ENCODE measurements at places on chromosomes 1 and 21.

DNA sequence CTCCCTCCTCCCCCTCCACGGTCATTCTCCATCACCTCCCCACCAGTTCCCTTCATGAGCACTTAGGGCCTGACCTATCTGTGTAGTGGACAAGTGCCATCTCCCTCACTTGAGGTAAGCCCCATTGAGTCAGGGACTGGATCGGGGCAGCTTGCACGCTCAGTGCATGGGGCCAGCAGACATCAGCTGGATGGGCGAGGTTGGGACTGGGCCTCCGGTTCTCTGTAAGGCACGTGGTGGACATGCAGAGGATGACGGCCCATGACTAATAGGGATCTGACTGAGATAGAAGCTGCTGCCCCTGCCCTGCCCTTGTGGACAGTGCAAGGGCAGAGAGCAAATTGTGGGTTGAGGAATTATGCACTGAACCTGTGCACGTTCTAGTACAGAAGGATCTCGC is 120.4 kb upstream of the C1orf174 start:
- DNase-seq: no peak

DNA sequence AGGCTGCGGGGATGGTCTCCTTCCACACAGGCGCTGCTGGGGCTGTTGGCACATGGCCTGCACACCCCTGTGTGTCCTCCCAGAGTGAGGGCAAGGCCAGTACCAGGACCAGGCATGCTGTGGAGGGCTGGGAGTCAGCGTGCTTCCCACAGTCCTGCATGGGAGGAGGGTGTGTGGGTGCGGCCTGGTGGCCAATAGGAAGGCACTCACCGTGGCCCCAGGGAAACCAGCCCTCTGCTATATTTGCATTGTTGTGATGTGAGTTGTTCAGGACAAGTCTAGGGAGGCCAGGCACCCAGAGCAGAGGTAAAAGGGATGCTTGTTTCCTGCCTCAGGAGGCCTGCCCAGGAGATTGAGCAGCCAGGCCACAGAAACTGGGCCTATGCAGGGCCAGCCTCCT is 59.5 kb downstream of the S100B start:
- peak; percentile 33 for DNase-seq

DNA sequence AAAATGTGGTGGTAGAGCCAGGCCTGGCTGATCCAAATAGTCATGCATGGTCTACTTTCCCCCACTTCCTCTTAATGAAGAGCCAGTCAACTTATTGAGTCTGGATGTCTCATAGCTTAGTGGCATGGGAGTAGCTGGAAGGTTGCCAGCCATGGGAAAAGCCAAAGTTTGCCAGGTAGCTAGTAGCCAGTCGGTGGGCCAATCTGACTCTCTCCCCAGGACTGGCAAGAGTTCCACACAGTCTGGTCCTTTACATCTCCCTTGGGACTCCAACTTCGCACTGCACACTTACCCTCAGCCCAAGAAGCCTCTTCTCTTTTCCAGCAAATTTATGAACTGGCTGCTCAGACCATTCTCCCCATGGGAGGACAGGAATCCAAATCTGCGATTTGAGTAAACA is 8.3 kb downstream of the WARS2 start:
- DNase-seq: peak; percentile 8

DNA sequence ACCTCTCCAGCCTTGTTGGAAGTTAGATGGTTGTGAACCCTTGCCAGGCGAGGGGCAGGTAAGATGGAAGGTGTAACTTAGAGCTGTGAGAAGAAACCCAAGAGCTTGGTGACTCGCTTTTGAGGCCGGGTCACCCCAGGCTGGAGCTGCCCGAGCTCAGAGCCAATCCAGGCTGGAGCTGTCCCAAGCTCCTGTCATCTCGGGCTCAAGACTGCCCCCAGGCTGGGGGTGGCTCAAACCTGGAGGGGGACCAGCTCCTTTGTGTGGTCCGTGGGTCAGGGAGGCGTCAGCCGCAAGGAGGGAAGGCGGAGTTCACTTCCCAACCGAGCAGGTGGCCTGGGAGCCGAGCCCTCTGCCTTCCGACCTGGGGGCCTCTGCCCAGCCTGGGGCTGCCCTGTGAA is 2.0 kb downstream of the HUNK start:
- DNase-seq: no peak

GRCh38 chr1:233019778-233020325 is 69.4 kb downstream of the NTPCR start:
- no peak for DNase-seq

- DNase-seq: no peak
Observed at GRCh38 chr21:44306936-44307704, 7.3 kb downstream of the PFKL start.

GRCh38 chr1:52925571-52926005 is 1.5 kb upstream of the SCP2 start:
- no peak for DNase-seq

GRCh38 chr1:41765152-41765551 is 153.6 kb downstream of the HIVEP3 start:
- no peak for DNase-seq

DNA sequence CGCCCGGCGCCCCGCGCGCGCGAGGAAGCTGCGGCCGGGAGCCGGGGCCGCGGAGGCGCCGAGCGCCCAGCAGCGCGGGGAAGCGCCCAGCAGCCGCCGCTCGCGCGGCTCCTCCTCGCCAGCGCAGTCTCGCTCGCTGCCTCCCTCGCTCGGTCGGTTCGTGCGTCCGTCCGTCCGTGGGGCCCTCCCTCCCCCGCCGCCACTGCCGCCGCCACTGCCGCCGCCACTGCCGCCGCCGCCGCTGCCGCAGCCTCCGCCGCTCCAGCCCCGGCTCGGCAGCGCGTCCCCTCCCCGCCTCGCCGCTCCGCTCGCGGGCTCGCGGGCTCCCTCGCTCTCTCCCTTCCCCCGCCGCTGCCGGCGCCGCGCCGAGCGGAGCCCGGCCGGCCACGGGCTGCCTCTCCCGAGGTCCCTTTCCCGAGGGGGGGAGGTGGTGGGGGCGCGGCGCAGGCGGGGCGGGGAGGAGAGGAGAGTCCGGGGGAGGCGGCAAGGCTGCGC is at the start of gene KCND3:
KCND3 (minus strand) TSS at position 138 of the 495 bp plus-strand sequence.
- DNase-seq: peak; percentile 13

GRCh38 chr1:94971491-94971924 is 44.6 kb upstream of the CNN3 start:
- peak; percentile 93 for DNase-seq

GRCh38 chr1:190478149-190479049 is 735 bp upstream of the BRINP3 start:
- peak; percentile 29 for DNase-seq

DNA sequence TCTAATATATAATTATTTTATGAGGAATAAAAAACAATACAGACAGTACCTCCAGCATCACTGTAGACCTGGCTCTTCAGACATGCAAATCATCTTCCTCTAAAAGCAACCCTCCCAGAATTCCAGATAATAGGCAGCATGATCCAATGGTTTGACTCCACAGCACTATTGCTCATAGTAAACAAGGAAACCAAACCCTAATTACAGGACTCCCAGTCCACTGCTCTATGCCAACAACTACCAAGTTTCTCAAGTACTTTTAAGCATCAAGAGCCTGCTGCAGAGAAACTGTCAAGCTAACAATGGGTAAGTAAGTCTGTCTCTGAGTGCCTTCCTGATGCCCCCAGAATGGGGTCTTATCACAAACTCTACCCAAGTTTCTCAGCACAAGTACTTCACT is 57.2 kb downstream of the EYA3 start:
- DNase-seq: no peak

- DNase-seq: no peak
Observed at GRCh38 chr1:103547840-103548239, 22.3 kb downstream of the RNPC3 start.

DNA sequence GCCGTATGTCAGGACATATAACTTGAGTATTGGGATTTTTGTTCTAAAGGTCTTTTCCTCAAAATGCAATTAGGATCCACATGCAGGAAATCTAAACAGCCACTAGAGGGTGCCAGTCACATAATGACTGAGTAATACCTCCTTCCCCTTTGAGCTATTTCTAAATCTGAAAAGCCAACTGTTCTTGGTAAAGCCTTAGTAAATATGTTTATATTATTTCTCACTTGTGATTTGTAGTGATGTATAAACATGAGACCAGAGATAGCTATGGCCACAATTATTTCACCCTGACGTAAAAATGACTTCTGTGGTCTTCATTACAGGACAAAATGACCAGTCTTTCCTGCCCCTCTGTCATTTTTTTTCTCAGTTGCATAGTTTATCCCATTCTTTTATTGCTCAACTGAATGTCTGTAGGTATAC is 41.0 kb upstream of the DR1 start:
- DNase-seq: peak; percentile 65

DNA sequence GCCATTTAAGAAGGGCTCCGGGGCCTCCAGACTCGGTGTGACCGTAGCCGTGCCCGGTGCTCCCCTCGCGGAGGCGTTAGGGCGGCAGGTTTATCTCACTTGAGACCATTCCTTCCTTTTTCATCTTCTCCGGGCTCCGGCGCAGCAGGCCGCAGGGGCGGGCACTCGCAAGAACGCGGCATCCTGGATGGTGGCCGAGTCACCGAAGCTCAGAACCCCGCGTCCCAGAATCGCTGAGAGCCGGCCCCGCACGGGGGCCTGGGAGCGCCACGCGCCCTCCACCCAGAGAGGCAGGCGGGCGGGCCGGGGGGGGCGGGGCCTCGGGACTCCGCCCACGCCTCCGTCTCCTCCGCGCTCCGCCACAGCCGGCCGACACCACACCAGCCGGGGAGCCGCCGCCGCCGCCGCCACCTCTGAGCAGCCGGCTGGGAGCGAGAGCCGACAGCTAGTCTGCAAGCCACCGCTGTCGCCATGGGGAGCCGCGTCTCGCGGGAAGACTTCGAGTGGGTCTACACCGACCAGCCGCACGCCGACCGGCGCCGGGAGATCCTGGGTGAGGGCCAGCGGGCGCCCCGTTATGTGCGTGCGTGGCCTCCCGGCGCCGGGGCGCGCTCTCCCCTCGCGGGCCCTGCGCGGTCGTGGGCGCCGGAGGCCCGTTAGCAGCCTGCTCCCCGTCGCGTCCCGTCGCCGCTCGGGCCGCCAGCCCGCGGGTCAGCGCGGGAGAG is at the start of gene DEGS1:
DEGS1 (plus strand) TSS at position 375 of the 725 bp plus-strand sequence; CDS start at position 472, 97 bp downstream.
- DNase-seq: peak; percentile 86

GRCh38 chr1:48996311-48996710 is 219.6 kb upstream of the BEND5 start:
- DNase-seq: no peak

DNA sequence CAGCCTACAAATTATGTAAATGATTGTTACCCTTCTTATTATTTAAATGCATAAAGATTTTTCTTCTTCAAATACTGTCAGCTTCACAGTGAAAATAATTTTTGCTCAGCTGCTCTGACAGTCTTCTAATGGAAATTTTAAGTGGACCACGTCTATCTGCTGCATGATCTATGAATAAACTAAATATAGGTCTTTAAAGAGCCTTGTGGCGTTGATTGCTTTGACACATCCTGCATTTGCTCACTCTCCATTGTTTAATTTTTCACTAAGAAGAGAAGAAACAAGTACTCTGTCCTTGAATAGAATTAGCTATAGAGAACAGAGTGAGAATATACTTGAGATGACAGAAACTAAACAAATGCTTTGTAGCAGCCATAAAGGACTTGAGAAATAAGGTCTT is 826.1 kb downstream of the MRPL39 start:
- DNase-seq: no peak

- DNase-seq: peak; percentile 48
Observed at GRCh38 chr1:15833069-15833679, 14.3 kb upstream of the SPEN start.

DNA sequence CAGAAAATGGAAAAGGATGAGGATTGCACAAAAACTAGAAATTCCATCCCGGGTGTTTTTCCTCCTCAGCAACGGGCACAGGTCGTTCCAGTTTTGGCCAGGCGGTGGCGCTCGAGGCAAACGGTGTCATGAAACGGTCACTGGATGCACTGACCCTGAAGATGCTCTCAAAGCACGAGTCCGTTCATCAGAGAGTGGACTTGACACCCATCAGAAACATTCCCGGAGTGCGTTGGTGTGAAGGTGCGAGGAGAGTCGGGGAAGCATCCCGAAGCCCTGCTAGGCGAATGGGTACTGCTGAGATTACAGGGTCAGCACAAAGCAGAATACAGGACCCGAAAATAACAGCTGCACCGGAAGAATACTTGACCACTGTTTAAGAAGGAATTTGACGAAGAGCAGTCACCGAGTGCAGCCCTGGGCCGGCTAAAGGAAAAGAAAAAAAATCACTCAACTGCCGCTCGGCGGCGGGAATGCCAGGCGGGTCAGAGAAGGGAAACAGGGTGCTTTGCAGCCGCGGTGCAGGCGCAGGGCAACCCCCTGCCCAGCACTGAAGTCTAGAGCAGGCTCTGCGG is 71.7 kb upstream of the ETS2 start:
- DNase-seq: peak; percentile 86

DNA sequence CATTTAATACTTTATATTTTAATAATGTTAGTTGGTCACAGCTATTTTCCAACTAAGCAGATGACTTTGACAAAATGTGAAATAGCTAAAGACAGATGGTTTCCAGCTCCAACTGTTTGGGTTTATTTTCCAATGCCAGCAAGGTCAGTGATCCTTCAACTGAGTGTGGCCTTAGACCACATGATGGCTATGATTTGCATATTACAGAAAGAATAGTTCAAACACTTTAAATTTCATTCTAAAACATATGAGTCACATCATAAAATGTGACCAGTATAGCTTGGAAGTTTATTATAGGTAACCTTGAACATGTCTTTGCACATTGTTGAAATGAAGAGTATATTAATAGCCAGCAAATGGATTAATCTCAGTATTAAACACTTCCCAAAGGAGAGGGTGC is 454.0 kb upstream of the C1orf87 start:
- DNase-seq: no peak

- DNase-seq: no peak
Observed at GRCh38 chr1:172545396-172546004, 12.6 kb downstream of the SUCO start.

GRCh38 chr21:28991861-28992525 is 684 bp downstream of the LTN1 start:
- DNase-seq: peak; percentile 14

GRCh38 chr1:238258510-238258909 is 367.8 kb upstream of the ZP4 start:
- no peak for DNase-seq

DNA sequence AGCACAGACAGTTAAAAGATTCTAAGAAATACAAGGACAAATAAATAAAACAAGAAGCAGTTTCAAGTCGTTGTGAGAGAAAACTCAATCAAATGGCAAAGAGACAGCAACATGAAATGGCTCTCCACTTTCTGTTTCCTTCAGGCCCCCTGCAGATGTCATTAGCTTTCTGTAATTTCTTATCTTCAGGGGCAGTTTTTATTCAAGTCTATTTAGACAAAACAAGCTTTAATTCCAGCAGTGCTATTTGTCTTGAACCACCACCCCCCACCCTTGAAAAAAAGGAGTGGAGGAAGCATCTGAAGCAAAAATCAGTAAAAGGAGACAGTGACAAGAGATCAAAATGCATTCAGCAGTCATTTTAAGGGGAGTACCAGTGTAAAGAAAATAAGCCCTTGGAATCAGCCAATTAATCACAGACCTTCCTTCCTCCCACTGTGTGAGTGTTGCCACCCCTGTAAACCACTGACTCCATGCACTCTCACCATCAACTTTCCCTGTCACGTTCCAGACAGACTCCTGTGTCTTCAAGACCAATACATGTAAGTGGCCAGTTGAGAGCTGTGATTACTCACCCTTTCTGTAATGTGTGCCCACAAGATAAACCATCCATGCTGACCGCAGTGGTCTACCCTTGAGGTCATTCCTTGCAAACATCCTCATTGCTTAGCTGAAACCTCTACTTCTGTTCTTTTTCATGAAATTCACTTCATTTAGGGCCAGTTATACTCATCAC is 136.1 kb upstream of the HOOK1 start:
- peak; percentile 99 for DNase-seq

Data from EL (cell line).